Fibroblast of skin of right quadriceps (primary cell): ENCODE measurements at places on chromosomes 7 and 10.
A peak's percentile ranks its signal among the peaks of the same experiment; 100 is the strongest.

DNA sequence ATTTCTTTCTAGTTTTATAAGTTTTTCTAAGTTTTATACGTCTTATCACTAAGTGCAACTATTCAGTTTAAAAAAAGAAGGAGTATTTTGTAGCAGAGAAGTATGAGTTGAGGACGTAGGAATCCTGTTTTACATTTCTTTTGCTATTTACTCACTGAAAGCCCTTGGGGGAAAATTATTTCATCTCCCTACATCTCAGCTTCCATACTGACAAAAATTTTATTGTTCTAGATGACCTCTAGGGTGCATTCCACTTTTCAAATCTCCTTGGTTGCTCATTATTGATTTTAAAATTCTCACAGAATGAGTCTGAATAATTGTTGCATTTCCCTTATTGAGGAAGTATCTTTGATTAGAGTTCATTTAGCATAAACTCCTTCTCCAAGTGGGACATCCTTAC, 14.9 kb upstream of the PDK4 start:
- no peak for DNase-seq

GRCh38 chr10:110634527-110635209, 9.5 kb upstream of the RBM20 start:
- DNase-seq, result no peak

DNA sequence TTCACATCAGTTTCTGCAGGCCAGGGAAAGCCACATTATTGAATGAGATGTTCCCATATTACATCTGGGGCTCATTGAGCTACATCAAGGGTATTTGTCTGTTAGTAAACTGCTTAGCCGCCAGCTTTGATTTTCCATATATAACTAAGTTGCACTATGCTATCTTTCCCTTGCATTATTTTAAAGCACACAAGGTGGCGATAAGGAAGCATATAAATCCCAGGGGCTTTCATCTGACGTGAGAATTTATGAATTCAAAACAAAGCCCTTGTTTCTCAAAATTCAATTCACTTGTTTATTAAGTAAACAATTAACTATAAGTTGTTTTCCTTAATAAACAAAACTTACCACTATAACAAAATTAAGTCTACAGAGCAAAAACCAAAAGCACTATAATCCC, 334.1 kb upstream of the TPK1 start:
- no peak for DNase-seq

DNA sequence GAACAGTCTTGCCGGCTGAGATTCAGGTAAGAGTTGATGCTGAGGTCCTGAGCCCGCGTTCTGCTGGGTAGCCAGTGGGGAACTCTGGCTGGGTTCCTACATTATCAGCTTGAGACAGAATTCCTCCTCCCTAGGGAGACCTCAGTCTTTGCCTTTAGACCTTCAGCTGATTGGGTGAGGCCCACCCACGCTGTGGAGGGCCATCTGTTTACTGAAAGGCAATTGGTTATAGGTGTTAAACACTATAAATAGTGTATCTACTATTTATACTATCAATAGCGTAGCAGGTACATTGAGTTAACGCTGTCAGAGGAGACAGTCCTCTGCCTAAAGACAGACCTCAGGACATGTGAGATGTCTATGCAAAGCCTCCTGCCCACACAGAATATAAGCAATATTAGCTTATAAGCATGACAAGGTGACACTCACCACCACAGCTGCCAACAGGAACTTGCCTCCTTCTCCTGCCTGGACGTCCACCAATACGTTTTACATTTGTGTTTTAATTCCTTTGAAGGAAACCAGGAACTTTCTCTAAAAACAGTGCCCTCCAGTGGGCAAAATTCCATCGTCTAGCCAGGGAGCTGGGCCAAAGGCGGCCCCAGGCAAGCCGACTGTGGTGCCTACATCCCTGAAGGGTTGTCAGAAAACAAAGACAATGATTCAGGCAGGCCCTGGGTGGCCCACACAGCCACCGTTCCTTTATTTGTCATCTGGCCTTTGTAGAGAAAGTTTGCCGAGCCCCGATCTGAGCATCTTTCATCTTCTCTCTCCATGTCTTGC, 58.8 kb downstream of the INSIG1 start:
- DNase-seq, result peak; percentile 15

DNA sequence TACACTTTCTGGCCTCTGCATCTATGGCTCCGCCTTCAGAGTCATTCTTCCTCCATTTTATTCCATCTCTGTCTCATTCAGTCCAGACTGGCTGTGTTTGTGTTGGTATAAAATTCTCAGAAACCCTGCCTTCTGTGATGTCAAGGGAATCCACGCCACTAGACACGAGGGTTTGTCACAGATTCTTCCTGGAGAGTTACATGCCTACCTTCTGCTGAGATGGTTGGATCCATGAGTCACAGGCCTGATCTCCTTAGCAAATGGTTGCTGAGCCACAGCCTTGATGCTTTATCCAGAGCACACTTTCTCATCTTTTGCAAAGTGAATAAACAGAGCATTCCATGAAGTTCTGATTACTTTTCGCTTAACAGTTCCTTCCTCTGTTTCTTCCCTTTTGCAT, 35.9 kb upstream of the TSPAN33 start:
- DNase-seq, result no peak

- DNase-seq, result peak; percentile 75
These were observed 351.6 kb upstream of the ZMIZ1 start for GRCh38 chr10:78717200-78717599.

GRCh38 chr7:110448918-110449317, 642.0 kb upstream of the LRRN3 start:
- DNase-seq, result no peak

DNA sequence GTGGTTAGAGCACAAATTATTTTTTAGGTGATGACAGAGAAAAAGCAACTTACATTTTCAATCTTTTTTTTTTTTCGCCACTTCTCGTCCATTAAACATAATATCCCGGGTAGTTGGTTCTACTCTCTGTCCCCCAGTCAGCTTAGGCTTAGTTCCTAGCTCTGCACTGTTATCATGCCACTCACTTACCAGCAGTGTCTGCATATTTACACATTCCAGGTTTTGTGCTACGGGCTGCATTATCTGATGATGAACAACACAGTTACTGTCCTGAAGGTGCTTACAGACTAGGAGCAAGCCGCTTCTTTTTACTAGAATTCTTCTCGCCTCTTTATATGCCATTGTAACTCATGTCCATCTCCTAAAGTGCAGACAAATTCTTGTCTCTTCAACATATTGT, 121.8 kb upstream of the NPVF start:
- DNase-seq, result no peak

- DNase-seq, result no peak
These were observed 221.5 kb downstream of the MBL2 start for GRCh38 chr10:52551046-52551445.

- no peak for DNase-seq
These were observed 157.4 kb downstream of the DYNC1I1 start for GRCh38 chr7:95929710-95930280.

- no peak for DNase-seq
These were observed at the start of gene RAB19 for GRCh38 chr7:140403878-140404564. RAB19 (plus strand) TSS chr7:140404058; CDS start chr7:140407647, 3,589 bp downstream.

- no peak for DNase-seq
These were observed 38.1 kb upstream of the HBP1 start for GRCh38 chr7:107130487-107131220.

DNA sequence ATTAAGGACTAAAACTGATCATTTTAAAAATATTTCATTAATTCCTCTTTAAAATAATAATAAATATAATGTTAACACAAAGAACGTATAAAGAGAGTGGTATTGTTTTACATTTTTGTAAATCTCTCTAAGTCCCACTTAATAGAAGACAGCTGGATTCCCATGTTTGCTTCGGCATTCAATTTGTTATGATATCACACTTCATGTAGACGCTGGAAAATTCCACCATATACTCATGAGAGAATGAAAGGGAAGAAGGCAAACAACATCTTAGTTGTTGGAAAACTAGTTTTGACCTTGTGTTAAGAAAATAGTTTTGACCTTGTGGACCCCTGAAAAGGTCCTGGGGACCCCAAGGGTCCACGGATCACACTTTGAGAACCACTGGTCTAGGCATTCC, 85.3 kb upstream of the MGMT start:
- no peak for DNase-seq

- DNase-seq, result no peak
These were observed 179.5 kb upstream of the RNF32 start for GRCh38 chr7:156460858-156461627.

GRCh38 chr10:89207801-89208551, 859 bp upstream of the CH25H start:
- DNase-seq, result peak; percentile 23

GRCh38 chr10:1932692-1933094, 195.4 kb upstream of the ADARB2 start:
- DNase-seq, result no peak

DNA sequence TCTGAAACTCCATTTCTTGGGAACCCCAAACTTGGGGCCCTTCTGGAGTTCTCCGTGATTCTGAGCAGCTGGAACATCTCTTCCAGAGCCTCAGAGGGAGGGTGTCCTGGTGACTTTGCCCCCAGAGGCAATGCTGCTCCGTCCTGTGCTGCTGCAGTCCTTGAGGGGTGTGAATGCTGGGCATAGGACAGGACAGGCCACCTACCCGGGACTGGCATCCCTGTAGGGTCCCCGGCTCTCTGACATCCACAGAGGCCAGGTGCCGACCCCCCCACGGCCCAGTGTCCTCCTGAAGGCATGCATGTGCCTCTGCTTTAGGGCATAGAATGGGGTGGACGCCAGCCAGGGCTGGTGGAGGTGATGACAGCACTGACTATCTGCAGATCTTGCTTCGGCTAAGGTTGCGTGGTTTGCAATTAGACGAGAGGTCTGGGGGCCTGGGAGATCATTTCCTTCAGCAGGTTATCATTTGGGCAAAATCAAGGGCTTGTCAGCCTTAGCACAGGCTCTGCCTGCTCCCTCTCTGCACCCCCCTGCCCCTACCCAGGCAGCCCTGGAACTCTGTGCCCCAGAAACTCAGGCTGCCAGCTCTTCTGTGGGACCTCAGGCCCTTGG, 136.9 kb upstream of the GPR26 start:
- no peak for DNase-seq

DNA sequence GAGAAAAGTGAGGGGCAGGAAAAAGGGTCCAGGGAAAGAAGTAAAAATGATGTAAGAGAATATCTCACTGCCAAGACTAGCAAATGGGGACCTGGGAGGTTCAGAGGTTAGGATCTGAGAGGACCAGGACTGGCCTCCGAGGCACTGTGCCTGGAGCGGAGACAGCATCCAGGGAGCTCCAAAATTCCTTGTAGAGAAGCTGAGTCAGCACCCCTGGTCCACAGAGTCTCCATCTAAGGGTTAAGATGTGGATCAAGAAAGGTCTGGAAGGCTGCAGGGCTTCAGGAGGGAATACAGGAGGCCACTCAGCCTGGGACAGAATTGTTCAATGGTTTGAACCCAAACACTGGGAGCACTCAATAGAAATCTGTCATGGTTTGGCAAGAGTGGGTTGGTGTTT, 30.6 kb downstream of the ZNF503 start:
- DNase-seq, result no peak

DNA sequence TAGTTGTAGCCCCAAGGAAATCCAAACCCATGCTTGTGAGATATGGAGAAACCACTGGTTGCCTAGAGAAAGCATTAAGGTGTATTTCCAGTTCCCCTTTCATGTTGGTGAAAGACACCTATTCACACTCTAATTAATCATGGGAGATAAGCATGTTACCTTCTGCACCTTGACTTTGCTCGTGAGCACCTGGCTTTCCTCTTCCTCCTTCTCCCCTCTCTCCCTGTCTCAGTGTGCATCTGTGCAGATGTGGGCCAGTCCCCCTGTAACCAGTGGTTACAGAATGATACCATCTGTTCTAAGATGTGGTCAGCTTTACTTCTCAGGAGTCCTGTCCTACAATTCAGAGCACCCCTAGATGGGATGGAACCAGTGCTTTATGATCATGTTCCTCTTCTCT, 160.6 kb downstream of the LCOR start:
- DNase-seq, result no peak

DNA sequence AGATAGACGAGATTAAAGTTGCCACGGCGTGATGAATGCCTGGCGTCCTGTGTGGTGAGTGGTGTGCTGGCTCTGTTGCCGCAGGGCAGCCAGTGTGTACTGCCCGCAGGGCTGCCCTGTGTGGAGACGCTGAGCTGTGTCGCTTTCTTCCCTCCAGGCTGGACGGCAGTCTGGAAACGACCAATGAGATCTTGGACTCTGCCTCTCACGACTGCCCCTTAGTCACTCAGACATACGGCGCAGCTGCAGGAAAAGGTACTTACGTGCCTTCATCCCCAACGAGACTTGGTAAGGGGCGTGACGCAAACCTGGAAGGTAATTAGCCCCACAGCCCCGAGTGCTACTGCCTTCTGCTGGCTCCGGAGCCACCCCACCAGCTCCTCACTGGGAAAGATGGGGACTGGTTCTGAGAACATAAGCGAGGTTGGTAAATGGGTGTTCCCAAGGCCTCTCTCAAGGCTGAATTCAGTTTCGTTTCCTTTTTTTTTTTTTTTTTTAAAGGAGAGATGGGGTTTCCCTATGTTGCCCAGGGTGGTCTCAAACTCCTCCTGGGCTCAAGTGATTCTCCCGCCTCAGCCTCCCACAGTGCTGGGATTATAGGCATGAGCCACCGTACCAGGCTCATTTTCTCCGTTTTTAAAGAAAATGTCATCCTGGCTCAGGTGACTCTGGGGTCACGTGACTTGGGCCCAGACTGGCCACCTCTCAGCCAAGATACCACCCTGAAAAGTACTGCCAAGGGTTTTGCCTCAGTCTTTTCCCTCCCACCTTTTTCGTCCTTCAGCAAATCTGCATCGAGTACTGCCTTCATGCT, 39.6 kb downstream of the WIPI2 start:
- no peak for DNase-seq

GRCh38 chr10:43411536-43411935, 2.5 kb upstream of the HNRNPF start:
- no peak for DNase-seq

GRCh38 chr10:107103174-107104025, 61.1 kb downstream of the SORCS1 start:
- DNase-seq, result no peak

- no peak for DNase-seq
These were observed 73.6 kb downstream of the ARHGAP12 start for GRCh38 chr10:31855033-31855432.
